Stimulated activated CD8-positive, alpha-beta memory T cell treated with anti-CD3 and anti-CD28 coated beads, Interleukin-7, amount 100 ng/mL, for 24 hours (primary cell): ENCODE measurements at places on chromosomes 5 and 9.

GRCh38 chr5:6448622-6449464 lies at the start of gene UBE2QL1:
Gene UBE2QL1, plus strand, starts transcription at chr5:6448859. Its CDS starts 35 bp downstream, at chr5:6448894.
- DNase-seq = no peak

- no peak for DNase-seq
These were observed 216.1 kb downstream of the ACTL7B start for GRCh38 chr9:108639696-108640095.

DNA sequence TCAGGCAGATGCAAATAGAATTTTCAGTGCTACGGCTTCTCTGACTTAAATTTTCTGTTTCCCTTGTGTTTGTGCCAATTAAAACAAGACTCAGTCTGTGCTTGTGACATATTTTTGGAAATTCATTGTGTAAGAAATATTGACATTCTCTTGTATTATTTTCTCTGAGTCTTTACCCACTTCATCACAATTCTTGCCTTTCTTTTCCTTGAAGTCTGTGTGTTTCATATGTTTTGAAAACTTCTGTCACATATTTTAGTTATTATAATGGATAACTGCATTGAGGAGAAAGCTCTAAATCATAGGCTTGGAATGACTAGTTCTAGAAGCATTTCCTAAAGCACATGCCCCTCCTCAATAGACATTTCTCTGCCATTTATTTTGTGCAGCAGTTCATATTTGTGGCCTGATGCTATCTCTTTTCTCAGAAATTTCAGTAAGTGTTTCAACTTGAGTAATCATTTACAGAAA lies 206.6 kb downstream of the PALM2AKAP2 start:
- DNase-seq = no peak

GRCh38 chr9:136043441-136043991 lies 51.6 kb downstream of the NACC2 start:
- no peak for DNase-seq

DNA sequence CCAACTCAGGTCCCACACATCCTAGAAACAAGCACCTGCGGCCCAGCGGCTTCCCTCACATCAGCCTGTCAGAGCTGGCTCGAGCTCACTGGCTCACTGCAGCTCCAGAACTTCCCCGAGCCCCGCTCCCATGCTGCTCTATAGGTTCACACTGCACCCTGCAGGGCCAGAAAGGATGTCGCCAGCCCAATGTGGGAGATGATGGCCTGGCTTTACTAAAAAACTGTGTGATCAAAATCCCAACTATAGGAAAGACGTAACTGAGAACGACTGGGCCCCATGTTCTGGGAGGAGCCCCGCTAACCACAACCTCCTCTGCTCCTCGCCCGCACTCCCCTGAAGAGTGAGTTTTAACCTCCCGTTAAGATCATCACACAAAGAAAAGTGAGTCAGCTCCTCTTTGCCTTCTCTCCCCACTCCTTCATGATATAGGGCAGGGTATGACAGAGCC lies 4.6 kb downstream of the SURF4 start:
- DNase-seq = no peak

DNA sequence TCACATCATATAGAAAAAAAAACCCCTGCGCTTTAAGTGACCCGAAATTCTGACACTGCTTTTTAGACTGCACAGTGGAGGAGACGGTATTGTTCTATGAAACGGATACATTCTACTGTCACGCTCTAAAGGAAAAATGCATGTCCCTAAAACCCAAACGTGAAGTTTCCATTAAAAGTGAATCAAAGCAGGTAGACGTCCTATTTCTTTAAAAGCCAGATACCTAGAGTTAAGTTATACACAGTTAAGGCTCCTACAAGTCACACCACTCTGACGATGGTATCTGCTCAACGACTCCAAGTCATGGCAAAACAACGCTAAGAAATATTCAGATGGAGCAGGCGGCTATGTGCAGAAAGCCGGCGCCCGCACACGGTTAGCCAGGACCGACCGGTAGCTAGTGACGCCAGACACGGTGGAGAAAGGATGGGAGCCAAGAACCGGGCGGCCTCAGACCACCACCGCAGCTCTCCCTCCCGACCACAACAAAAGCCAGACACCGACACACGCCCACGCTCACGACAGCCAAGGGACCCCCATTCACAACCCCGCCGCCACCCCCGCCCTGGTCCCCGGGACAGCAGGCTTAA lies 734 bp downstream of the SKP1 start:
- DNase-seq = no peak

DNA sequence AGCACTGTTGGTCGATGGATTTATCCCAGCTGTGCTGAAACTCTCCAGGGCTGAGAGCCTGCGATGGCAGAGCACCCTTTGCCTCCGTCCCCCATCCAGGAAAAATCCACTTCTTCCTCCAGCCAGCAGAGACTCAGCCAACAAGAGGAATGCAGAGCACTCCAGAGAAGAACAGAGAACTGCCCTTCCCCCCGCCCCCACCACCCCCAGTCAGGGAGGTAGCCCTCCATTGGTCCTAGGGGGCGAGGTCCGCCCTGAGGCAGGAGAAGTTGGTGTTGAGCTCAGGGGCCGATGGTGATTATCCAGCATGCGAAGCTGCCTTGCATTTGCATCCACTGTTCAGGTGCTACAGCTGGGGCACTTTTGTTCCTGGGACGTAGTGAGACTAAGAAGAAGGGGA lies 9.0 kb downstream of the TLX3 start:
- no peak for DNase-seq

DNA sequence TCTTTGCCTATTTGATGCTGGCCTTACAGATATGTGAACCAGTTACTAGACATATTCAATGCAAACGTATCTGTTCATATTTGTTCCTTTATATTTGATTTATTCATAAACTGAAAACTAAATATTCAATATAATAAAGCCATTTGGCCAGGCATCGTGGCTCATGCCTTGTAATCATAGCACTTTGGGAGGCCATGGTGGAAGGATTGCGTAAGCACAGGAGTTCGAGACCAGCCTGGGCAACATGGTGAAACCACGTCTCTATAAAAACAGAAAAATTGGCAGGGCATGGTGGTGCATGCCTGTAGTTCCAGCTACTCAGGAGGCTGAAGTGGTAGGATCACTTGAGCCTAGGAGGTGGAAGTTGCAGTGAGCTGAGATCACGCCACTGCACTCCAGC lies 49.2 kb upstream of the CTNNAL1 start:
- DNase-seq = no peak

GRCh38 chr9:138123086-138123485 lies 245.5 kb downstream of the CACNA1B start:
- DNase-seq = no peak

GRCh38 chr5:147046281-147046680 lies 167.7 kb upstream of the PPP2R2B start:
- no peak for DNase-seq

DNA sequence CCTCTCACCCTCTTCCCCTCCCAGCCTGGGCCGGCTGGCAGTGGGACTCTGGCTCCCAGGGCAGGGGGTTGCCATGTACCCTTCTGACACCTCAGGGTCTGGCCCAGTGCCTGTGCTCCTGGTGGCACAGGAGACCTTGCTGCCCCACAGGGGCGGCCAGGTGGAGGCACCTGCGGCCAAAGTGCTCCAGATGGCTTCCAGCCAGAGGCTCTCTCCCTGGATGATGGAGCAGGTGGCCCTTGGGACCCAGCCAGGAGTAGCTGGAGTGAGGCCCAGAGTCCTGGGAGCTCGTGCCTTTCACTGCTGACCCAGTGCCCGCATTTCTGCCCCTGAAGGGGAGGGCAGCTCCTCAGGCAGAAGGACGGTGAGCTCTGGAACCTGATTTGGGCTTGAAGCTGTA lies 87.3 kb downstream of the NTNG2 start:
- DNase-seq = no peak

GRCh38 chr5:23468658-23469057 lies 38.8 kb upstream of the PRDM9 start:
- DNase-seq = no peak

- no peak for DNase-seq
These were observed 8.5 kb downstream of the EXOSC3 start for GRCh38 chr9:37776328-37776727.

- no peak for DNase-seq
These were observed 232.5 kb downstream of the SPATA31A1 start for GRCh38 chr9:39587844-39588499.

- DNase-seq = no peak
These were observed 136.6 kb downstream of the ADAMTS12 start for GRCh38 chr5:33755231-33755630.

GRCh38 chr9:127817881-127818434 lies 15.3 kb downstream of the FPGS start:
- no peak for DNase-seq

DNA sequence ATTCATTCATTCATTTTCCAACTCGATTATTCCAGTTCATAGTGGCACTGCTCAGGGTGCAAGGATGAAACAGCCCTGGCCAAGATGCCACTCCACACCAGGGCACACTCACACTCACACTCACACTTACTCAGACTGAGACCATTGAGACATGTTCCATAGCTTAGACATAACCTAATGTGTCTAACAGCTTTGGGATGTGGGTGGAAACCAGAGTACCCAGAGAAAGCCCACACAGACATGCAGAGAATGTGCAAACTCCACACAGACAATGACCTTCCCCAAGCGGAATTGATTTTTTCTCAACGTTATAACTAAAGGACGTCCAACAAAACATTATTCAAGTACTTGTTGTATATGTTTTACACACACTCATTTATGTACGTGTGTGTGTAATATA lies 1363.5 kb downstream of the EFNA5 start:
- no peak for DNase-seq

GRCh38 chr5:17769277-17769676 lies 135.0 kb downstream of the TAF11L14 start:
- no peak for DNase-seq

DNA sequence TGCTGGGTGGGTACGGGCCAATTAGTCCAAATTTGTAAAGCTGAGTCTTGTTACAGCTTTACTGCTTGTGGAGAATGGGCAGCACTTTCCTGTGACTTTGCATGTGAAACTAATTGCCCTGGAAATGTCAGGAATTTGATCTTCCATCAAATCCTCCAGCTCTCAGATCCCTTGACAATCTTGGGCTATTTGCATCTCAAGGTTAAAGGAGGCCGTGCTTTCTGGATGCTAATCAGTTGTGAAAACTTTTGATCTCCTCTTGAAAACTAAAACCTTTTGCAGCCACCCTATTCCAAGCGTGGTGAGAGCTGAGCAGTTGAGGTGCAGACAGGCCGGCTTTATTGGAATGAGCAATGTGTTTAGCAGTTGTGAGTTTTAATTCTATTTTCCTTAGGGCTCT lies 68.0 kb upstream of the CLINT1 start:
- DNase-seq = no peak

GRCh38 chr5:124056326-124056990 lies 544.5 kb downstream of the CSNK1G3 start:
- DNase-seq = no peak

DNA sequence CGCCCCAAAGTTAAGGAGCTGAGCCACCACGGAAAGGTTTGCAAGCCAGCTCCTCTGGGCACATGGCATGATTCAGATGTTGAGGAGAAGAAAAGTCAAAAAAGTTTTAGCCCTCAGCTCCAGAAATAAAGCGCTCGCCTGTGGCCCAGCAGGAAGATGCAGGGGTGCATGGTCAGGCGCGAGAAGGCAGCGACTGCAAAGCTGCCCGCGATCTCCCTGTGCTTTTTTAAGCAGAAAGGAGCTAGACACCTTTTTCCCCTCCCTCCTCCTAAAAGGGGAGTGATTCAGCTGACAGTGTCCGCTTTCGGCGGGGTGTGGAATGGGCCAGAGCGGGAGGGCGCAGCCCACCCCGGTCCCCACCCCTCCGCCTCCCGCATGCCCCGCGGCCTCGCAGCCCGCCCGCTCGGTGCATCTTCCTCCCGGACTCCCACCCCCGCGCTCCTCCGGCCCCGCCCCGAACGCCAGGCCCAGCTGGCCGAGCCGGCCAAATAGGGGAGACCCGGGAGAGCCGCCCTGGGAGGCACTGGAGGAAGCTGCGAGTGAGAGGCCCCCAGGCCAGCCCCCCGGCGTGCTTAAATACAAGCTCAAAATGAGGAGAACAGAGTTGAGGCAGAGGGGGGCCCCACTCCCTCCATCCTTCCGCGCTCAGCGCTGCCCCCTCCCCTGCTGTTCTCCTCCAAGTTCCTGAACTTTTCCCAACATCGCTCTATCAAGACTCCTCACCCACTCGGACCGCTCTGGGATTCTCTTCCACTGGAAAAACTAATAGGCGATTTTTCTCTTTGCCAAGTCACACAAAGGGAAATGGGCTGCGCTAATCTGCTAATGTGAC lies at the start of gene ADAMTS12:
ADAMTS12 (minus strand) TSS at position 203 of the 832 bp plus-strand sequence; CDS start at position 69, 134 bp downstream.
- DNase-seq = no peak

DNA sequence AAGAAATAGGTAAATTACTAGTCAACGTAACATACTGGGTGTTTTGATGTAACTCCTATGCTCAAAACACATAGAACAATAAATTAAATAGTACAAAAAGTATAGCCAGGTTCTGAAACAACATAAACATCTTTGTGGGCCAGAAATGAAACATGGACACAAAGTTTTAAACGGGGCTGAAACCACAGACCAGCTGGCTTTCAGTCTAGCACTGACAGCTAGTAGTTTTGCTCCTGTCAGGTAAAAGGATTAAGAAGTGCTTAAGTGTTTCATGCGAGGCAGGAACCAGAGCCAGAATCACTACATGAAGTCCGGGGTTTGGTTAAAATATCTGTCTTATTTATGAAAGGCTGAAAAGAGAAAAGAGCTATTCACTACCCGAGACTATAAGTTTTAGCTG lies 19.5 kb downstream of the DCAF10 start:
- DNase-seq = no peak

DNA sequence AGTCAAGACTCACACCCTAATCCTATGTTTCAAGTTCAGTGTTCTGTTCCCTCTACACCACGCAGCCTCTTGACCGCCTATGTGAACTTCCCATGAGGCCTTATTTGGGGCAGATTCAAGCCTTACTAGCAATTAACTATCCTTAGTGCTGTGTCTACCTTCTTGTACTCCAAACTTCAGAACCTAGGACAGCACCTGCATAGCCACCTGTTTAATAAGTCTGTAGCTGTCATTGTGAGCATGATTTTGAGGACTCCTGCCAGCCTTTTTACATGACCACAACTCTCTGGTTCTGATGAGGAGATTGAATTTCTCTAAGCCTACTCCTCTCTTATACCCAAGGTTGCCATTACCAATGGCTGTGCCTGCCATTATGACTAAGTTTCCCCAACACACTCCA lies 50.8 kb upstream of the PCSK1 start:
- DNase-seq = no peak

DNA sequence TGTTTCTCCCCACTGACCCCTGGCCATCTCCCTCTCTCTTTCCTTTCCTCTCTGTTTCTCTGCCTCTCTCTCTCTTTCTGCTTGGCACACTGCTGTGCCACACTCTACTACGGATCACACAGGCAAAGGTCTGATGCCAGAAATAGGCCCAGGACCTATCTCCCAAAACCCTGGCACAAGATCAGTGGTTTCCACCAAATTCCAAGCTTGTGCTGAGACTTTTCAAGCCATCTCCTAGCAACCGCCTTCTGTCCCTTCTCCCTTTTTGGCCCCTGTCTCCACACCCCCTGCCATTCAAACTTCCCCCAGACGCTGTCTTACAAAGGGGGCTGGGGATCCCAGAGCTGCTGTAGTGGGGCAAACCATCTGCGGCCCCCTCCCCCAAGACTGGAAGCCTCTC lies 38.5 kb upstream of the RARS1 start:
- no peak for DNase-seq

- DNase-seq = no peak
These were observed 69.7 kb upstream of the TNPO1 start for GRCh38 chr5:72746736-72747135.

GRCh38 chr9:134689321-134690181 lies 47.9 kb downstream of the COL5A1 start:
- no peak for DNase-seq
